ENCODE measurements at places on chromosomes 7 and 10.
A peak's percentile ranks its signal among the peaks of the same experiment; 100 is the strongest.

- DNase-seq, result no peak
These were observed 561.2 kb upstream of the MKI67 start for GRCh38 chr10:128687408-128687807.

- DNase-seq, result no peak
These were observed 79.2 kb upstream of the PPP1R3C start for GRCh38 chr10:91711885-91712680.

DNA sequence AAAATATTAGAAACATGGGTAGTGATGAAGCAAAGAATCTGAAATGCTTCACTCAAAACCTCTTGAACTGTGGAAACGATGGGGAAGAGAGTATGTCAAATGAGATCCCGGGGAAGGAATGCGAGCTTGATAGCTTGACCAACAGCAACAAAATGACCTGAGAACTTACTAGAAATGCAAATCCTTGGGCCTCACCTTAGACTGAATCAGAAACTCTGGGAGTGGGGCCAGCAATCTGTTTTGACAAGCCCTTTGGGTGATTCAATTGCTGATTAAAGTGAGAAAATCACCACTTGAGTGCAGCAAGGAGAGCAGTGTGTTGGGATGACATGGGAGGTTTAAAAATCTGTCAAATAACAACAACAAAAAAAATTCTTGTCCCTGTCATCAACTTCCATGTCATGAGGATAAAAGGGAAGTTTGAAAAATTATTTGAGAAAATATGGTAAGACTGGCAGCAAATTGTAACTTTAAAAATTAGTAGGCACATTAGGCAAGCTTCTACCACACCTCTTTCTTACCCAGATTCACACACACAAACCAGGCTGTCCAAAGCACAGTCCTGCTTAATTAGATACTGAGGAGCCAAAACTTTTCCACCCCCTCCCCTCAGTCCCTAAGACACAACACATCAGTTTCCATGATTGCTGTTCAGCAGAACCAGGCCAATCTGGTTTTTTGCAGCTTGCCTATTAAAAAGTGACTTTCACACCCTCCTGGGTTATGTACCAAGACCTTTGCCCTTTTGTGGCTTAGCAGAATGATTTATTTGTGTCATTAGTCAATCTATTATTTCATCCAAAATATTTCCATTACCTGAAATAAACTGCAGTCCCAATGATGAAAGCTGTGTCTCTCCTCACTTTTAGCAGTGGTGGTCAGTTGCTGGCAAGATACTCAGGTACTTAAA is 15.6 kb downstream of the CALCR start:
- DNase-seq, result no peak

GRCh38 chr7:155213955-155214740 is 83.5 kb upstream of the INSIG1 start:
- DNase-seq, result no peak

GRCh38 chr7:40697653-40698052 is 562.8 kb downstream of the SUGCT start:
- DNase-seq, result no peak

- DNase-seq, result no peak
These were observed 297.4 kb upstream of the NEBL start for GRCh38 chr10:21194510-21194993.

DNA sequence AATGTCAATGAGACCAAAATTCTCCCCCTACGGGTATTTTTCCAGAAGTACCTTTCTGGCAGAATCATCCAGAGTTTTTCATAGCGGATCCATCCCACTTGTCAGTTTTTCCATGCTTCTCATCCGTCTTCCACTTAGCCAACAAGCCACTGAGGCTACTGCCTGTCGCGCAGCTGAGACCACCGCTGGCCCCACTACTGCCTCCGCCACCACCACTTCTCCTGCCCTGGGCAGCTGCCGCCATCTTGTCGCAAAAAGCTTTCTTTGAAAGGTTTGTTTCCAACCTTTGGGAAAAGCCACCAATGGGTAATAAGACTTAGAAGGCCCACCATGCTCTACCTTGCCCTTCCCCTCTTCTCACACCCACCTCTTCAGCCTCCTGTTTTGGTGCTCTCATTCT is 42.1 kb downstream of the ERLIN1 start:
- DNase-seq, result no peak

DNA sequence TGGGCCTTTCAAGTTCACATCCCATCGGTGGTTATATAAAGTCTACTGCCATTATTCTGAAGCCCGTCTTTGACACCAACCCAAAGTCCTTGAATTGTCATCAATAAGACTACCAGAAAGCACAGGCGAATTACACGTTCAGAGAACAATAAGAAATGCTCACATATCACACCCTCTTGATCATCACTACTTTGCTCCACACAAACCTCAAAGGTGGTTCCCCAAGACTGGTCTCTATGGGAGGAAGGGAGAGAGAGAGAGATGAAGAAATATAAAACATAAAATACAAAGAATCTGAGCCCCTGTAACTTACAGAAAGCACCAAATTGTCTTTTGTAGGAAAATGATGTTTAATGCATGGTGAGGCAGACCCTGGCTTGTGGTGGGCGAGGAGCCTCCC is 4.4 kb downstream of the HIPK2 start:
- no peak for DNase-seq

GRCh38 chr10:4568731-4569130 is 257.3 kb upstream of the AKR1E2 start:
- no peak for DNase-seq

DNA sequence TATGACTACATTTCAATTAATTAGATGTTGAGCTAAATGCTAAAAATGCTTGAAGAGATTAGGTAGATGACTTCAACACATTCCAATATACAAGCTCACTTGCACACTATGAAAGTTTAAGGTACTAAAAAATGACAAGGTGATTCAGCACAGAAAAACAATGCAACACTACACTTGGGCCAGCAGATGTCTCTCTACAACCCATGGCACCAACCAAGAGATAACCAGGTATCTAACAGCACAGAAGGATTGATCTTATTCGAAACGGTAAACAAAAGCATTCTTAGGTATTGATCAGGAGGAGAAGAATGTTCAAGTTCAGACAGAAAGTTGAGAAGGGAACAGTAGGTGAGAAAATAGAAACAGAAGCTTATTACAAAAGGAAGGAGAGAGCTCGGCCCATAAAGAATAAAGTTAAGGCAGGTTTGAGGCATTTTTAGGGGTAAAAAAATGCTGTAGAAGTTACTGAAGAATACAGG is 248.2 kb upstream of the KLF14 start:
- no peak for DNase-seq

- DNase-seq, result no peak
These were observed 260.5 kb upstream of the PITRM1 start for GRCh38 chr10:3433131-3433530.

DNA sequence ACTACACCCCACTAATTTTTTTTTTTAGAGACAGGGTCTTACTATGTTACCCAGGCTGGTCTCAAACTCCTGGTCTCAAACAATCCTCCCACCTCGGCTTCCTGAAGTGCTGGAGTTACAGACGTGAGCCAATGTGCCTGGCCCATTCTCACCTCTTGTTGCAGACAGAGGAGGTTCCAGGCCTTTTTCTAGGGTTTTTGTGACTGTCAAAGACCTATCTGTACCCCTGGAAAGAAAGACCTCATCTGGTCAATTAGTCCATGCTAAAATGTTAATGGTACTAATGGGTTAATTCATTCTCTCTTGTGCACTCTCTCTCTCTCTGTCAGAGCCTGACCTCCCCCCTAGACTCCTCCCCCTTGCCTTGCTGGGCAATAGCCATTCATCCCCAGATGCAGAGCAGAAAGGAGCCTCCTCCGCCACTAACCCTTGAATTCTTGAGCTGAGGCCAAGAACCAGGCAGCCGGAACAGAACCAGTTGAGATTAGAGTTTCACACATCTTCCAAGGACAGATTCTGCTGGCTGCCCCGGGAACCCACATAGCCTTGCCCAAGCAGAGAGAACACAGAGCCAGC is 209.7 kb downstream of the SKIDA1 start:
- DNase-seq, result no peak

GRCh38 chr7:24967696-24968095 is 12.3 kb downstream of the OSBPL3 start:
- DNase-seq, result no peak

- no peak for DNase-seq
These were observed 69.4 kb downstream of the CCSER2 start for GRCh38 chr10:84397735-84398144.

GRCh38 chr10:123912466-123912865 is 20.9 kb upstream of the CPXM2 start:
- DNase-seq, result no peak

DNA sequence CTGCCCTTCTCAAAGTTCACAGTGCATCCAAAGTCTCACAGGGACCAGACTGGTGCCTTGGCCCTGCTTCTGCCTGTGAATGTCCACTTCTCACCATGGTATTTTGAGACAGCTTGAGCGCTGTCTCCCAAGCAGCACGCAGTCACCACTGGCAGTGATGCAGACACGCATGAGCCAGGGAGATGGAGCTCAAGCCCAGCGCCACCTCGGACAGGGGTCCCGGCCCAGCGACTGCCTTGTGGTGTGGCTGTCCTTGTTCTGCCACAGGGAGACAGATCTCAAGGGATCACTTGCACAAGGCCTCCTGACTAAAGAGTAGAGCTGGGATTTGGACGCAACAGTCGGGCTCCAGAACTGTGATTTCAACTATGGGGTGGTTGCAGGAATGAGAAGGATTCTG is 92.6 kb upstream of the MBL2 start:
- no peak for DNase-seq

- no peak for DNase-seq
These were observed 40.4 kb downstream of the BAIAP2L1 start for GRCh38 chr7:98360221-98361130.

DNA sequence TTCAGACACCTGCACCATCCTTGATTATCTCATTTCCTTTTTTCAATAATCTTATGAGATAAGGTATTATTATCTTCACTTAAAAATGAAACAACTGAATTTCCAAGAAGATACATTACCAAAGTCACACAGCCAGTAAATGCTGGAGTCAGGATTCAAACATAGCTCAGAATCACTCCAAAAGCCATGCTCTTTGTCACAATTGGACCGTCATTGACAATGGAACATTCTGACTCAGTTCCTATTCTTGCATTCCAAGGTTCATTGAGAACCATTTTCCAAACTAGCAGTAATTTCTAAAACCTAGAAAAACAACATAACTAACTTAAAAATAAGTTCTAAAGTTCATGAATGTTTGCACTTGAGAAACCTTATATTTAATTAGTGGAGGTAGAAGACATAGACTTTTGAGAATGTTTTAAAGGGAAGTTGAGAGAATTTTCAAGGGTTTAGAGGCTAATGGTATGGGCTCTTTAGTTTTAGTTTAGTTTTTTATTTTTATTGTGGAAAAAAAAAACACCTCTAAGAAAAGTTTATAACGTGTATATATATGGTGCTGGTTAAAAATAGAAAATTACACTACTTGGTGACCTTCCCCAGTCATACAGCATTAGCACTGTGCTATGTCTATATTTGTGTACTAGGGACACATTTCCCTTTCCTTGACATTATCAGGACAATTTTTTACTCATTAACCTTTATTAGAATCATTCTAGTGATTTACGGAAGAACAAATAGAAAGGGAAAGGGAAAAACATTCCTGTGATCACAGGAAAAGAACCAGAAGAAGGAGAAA is 30.9 kb downstream of the LGI1 start:
- no peak for DNase-seq

- DNase-seq, result no peak
These were observed 6.9 kb upstream of the MINDY4 start for GRCh38 chr7:30764030-30764975.

GRCh38 chr10:116891208-116891607 is 41.9 kb downstream of the ENO4 start:
- DNase-seq, result no peak

GRCh38 chr10:104123397-104123796 is 1.4 kb downstream of the SFR1 start:
- DNase-seq, result no peak

DNA sequence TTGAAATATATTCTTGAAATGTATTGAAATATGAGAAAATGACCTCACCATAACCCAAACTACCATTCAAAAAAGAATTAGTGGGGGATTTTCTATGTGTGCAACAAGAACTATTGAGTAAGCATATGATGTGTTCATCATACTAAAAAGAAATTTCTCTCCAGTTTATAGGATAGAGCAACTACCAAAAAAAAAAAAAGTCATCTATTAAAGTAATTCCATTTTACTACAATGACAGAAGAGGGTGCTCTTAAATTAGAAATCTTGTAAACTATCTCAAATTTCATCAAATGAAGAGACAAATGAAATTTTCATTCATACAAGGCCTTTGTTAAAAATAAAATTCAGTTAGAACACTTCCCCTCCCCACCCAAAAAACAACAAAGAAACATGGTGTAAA is 195.4 kb upstream of the PLXDC2 start:
- DNase-seq, result no peak

- DNase-seq, result no peak
These were observed 62.1 kb downstream of the OR13A1 start for GRCh38 chr10:45253183-45253914.

DNA sequence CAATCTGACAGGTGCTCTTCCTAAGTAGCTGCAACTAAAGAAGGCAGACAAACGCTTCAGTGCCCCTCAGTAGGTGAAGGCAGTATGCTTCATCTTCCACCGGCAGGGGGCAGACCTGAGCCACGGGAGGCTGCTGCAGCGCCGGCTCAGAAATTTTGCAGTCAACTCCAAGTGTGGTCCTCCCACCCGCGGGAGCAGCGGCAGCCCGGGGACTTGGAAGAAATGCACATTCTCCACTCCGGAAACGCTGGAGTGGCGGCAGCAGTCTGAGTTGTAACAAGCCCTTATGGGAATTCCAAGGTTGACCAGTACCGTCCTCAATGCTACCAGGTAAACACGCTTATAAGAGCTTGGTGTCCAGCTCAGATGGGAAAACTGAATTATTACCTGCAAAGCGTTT is 3.4 kb downstream of the IGFBP3 start:
- peak; percentile 56 for DNase-seq

DNA sequence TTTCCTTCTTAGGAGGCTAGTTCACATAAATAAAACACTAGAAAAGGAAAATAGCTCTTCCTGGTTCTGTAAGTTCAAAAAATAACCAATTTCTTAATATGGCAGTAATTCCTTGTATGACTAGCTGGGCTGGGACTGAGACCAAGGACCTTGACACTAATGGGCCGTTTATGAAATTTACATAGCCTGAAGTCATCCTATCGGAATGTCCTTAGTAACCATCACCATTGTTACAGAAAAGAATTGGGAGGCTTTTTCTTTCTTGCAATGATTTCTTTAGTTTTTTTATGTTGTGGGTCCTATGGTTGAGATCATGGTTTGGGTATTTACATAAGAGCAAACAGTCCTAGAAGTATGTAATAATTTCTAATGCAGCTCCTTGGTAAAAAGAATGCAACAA is 87.1 kb upstream of the HDAC9 start:
- DNase-seq, result no peak

GRCh38 chr7:128102490-128103291 is 71.5 kb upstream of the LRRC4 start:
- DNase-seq, result no peak
